Activated CD8-positive, alpha-beta T cell treated with anti-CD3 and anti-CD28 coated beads for 36 hours (primary cell): ENCODE measurements at places on chromosomes 2 and 18.

- DNase-seq, result peak; percentile 65
- no peaks in the 10 kb centered on the region for H3K27me3 ChIP-seq
- no peak overlapping the region for H3K4me3 ChIP-seq
- H3K27ac ChIP-seq, result peak overlapping the region; percentile 36
- H3K4me1 ChIP-seq, result peaks cover 14% of the 10 kb centered on the region
These were observed 13.6 kb upstream of the GPR35 start for GRCh38 chr2:240611601-240612210.

DNA sequence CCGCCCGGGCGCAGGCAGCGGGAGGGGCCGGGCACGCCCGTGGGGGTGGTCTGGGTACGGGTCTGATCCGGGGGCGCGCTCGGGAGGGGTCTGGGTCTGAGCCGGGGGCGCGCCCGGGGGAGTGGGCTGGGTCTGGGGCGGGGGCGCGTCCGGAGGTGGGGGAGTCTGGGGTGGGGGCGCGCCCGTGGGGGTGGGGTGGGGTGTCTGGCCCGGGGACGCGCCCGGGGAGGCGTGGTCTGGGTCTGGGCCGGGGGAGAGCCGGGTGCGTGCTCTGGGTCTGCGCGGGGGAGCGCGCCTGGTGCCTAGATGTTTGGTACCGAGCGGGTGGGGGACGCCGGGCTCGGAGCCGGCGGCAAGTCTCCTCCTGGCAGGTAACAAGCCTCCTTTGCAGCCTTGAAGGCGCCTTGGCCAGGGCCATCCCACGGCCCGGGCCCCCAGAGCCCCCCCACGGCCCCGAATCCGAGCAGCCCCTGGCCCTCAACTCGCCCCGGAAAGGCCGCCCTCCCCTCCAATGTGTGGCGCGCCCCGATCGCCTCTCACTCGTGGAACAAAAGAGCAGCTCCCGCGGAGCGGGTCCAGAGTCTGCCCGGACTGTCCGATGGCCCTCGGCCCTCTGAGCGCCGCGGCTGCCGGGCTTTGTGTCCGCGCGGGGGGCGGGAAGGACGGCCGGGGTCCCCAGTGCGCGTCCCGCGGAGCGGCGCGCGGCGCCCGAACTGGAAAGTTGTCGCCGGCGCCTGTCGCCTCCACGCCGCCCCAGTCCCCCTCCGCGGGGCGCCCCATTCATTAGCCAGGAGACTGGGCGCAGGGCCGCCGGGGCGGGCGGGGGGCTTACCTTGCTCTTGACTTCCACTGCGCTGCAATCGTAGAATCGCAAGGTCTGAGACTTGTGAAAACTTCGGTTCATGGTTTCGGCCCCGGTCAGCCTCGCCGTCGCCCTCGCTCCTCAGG lies 595 bp downstream of the PARD6G start:
- H3K27me3 ChIP-seq, result peaks cover 36% of the 10 kb centered on the region
- DNase-seq, result peak; percentile 23
- no peaks in the 10 kb centered on the region for H3K36me3 ChIP-seq

DNA sequence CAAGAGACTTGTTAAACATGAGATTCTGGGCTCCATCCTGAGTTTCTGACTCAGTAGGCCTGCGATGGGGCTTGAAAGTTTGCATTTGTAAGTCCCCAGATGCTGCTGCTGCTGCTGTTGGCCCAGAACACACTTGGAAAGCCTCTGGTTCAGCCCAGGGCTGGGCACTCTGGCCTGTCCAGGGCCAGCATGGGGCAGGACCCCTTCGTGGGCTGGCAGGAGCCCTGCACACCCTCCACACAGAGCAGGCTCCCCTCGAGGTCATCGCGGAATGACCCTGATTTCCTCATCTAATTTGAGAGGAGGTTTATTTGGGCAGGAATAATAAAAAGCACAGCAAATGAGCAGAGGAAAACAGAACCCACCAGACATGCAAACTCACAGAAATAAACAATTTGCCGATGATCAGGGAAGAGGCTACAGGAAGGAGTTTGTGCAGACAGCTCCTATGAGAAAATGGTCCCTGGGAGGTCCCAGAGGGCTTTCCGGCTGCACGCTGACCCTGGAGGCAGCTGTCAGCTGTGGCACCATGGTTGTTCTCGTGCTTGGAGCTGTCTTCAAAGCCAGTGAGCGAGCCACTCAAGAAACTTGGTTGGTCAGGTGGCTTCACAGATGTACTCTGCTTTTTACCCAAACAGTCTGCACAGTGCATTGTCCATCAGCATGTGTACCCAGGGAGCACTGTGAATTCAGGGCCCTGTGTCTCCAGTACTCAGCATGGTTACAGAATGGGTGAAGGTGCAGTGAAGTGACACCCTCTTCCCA lies 119.3 kb downstream of the GLI2 start:
- no peak overlapping the region for H3K4me3 ChIP-seq
- H3K27ac ChIP-seq, result no peak overlapping the region
- H3K27me3 ChIP-seq, result no peaks in the 10 kb centered on the region
- H3K36me3 ChIP-seq, result no peaks in the 10 kb centered on the region

DNA sequence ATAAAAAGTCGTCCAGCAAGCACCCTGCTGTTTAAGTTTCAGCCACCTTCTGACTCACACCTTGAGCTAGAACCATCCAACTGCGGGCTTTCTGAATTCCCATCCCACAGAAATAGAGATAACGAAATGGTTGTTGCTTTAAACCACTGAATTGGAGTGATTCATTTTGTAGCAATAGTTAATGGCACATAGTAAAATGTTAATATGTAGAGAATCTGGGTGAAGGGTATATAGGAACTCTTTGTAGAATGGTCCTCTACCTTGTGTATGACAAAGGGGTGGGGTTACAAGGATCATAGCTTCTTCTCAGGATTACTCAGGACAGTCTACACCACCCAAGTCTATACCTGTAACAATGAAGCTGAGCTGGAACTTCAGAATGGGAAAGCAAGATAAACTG lies 2.4 kb upstream of the MAPRE3 start:
- DNase-seq, result no peak
- H3K4me1 ChIP-seq, result peaks cover 16% of the 10 kb centered on the region
- H3K4me3 ChIP-seq, result no peak overlapping the region
- H3K27me3 ChIP-seq, result peaks cover 16% of the 10 kb centered on the region

- H3K27ac ChIP-seq, result peak overlapping the region; percentile 98
- H3K36me3 ChIP-seq, result peaks cover 39% of the 10 kb centered on the region
- H3K4me1 ChIP-seq, result peaks cover 82% of the 10 kb centered on the region
- peak overlapping the region; percentile 59 for H3K4me3 ChIP-seq
These were observed 61.9 kb upstream of the ALPP start for GRCh38 chr2:232316461-232317330.

GRCh38 chr2:30147196-30147714 lies 448 bp downstream of the YPEL5 start:
- DNase-seq, result peak; percentile 27
- no peaks in the 10 kb centered on the region for H3K27me3 ChIP-seq
- peak overlapping the region; percentile 85 for H3K4me3 ChIP-seq
- peaks cover 56% of the 10 kb centered on the region for H3K4me1 ChIP-seq
- peaks cover 15% of the 10 kb centered on the region for H3K36me3 ChIP-seq
- peak overlapping the region; percentile 25 for H3K27ac ChIP-seq

DNA sequence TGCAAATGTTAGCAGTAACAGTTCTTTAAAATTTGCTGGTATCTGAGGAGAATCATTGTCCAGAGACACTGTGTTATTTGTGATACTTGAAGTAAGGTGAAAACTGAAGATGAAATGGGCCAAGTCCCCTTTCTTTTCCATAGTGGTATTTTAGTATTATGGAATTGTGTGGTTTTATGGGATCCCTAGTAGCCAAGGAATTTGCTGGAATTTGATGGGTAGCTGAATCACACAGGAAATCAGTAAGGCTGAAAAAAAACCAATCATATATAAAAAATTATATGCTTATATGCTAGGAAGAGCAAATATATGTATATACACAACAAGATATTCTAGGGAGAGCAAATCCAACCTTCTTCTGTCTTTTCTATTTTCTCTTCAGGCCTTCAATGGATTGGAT lies 54.2 kb upstream of the TACR1 start:
- H3K4me1 ChIP-seq, result no peaks in the 10 kb centered on the region
- DNase-seq, result no peak
- no peaks in the 10 kb centered on the region for H3K27me3 ChIP-seq
- no peak overlapping the region for H3K4me3 ChIP-seq
- no peaks in the 10 kb centered on the region for H3K36me3 ChIP-seq
- H3K27ac ChIP-seq, result no peak overlapping the region

GRCh38 chr18:45106331-45106774 lies 425.7 kb downstream of the SETBP1 start:
- no peaks in the 10 kb centered on the region for H3K36me3 ChIP-seq
- peak; percentile 36 for DNase-seq
- peaks cover 2% of the 10 kb centered on the region for H3K4me1 ChIP-seq
- peaks cover 2% of the 10 kb centered on the region for H3K27me3 ChIP-seq

DNA sequence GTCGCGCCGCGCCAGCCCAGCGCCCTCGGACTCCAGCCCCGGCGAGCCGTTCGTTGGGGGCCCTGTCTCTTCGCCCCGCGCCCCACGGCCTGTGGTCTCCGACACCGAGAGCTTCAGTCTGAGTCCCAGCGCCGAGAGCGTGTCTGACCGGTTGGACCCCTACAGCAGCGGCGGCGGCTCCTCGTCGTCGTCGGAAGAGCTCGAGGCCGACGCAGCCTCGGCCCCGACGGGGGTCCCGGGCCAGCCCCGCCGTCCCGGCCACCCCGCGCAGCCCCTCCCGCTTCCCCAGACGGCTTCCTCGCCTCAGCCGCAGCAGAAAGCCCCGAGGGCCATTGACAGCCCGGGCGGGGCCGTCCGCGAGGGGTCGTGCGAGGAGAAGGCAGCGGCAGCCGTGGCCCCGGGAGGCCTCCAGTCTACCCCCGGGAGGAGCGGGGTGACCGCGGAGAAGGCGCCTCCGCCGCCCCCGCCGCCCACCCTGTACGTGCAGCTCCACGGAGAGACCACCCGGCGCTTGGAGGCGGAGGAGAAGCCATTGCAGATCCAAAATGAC lies 1.4 kb downstream of the PHLPP1 start:
- peaks cover 2% of the 10 kb centered on the region for H3K36me3 ChIP-seq
- H3K4me3 ChIP-seq, result peak overlapping the region; percentile 75

DNA sequence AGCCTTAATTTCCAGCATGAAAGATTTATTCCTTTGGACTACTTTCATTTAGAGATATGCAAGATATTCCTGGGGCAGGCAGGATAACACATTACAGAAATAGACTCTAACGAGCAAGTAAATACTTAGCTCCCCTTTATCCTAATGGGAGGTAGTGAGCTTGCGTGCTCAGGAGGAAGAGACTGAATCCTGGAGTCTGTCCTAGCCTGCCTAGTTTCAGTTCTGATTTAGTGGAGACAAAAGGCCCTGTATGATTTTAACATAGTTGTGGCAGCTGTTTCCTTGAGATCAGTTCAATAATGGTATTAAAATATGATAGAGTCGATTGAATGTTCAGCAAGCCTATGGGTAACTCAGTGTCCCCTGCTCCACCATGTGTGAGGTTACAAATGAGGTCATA lies 109.5 kb downstream of the FMNL2 start:
- H3K36me3 ChIP-seq, result no peaks in the 10 kb centered on the region
- no peaks in the 10 kb centered on the region for H3K4me1 ChIP-seq
- H3K4me3 ChIP-seq, result no peak overlapping the region
- H3K27ac ChIP-seq, result no peak overlapping the region
- peaks cover 7% of the 10 kb centered on the region for H3K27me3 ChIP-seq

DNA sequence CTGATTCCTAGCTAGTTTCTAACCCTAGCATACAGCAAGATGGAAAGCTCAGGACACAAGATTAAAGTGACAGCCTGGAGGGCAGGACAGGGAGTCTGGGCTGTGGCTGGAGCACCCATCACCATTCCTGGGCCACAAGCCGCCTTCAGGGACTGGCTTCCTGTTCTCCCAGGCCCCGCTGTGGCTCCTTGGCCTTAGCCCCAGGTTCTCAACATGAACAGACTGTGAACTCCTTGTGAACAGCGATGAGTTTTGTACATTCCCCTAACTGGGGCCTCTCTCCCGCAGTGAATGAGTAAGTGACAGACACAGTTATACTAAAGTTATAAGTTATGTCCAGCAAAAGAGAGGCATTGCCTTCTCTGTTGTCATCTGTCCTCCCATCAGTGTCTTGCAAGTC lies 35.9 kb upstream of the SLC14A1 start:
- H3K4me1 ChIP-seq, result peaks cover 77% of the 10 kb centered on the region
- H3K4me3 ChIP-seq, result peak overlapping the region; percentile 75
- peak overlapping the region; percentile 97 for H3K27ac ChIP-seq

- H3K4me3 ChIP-seq, result no peak overlapping the region
- no peak for DNase-seq
- no peak overlapping the region for H3K27ac ChIP-seq
- H3K36me3 ChIP-seq, result no peaks in the 10 kb centered on the region
- no peaks in the 10 kb centered on the region for H3K4me1 ChIP-seq
These were observed 11.9 kb upstream of the CREG2 start for GRCh38 chr2:101399021-101399799.

GRCh38 chr18:67432806-67433205 lies 83.7 kb downstream of the DSEL start:
- H3K27me3 ChIP-seq, result no peaks in the 10 kb centered on the region
- H3K27ac ChIP-seq, result no peak overlapping the region
- no peaks in the 10 kb centered on the region for H3K4me1 ChIP-seq
- no peak overlapping the region for H3K4me3 ChIP-seq
- no peak for DNase-seq

DNA sequence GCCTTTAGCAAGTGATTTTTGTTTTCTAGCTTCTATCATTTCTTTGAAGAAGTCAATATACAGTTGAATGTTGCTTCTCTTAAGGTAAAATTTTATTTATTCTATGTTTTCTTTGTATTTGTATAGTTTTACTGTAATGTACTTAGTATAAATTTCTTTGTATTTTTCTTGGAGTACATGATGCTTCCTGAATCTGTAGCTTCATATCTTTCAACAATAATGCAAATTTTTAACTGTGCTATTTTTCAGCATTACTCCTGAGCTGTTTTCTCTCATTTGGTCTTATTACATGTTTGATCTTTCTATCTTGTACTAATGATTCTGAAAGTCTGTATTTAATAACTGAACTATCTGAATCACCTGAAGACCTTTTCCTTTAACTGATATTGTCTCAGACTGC lies 253.9 kb upstream of the NXPH2 start:
- no peaks in the 10 kb centered on the region for H3K27me3 ChIP-seq
- no peak for DNase-seq
- no peaks in the 10 kb centered on the region for H3K4me1 ChIP-seq

DNA sequence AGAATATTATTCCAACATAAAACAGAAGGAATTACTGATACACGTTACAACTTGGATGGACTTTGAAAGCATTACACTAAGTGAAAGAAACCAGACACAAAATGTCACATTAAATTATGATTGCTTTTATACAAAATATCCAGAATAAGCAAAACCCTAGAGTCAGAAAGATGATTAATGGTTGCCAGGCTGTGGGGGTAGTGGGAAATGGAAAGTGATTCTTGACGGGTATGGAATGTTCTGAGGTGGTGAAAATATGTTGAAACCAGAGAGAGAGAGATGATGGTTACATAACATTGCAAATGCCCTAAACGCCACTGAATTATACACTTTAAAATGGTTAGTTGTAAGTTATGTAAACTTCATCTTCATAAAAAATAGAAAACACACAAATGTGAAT lies 1057.2 kb upstream of the TMEFF2 start:
- H3K27ac ChIP-seq, result no peak overlapping the region
- H3K36me3 ChIP-seq, result no peaks in the 10 kb centered on the region
- no peaks in the 10 kb centered on the region for H3K27me3 ChIP-seq
- no peaks in the 10 kb centered on the region for H3K4me1 ChIP-seq
- DNase-seq, result no peak
